ENCODE measurements at places on chromosomes 11 and 22.
A peak's percentile ranks its signal among the peaks of the same experiment; 100 is the strongest.

DNA sequence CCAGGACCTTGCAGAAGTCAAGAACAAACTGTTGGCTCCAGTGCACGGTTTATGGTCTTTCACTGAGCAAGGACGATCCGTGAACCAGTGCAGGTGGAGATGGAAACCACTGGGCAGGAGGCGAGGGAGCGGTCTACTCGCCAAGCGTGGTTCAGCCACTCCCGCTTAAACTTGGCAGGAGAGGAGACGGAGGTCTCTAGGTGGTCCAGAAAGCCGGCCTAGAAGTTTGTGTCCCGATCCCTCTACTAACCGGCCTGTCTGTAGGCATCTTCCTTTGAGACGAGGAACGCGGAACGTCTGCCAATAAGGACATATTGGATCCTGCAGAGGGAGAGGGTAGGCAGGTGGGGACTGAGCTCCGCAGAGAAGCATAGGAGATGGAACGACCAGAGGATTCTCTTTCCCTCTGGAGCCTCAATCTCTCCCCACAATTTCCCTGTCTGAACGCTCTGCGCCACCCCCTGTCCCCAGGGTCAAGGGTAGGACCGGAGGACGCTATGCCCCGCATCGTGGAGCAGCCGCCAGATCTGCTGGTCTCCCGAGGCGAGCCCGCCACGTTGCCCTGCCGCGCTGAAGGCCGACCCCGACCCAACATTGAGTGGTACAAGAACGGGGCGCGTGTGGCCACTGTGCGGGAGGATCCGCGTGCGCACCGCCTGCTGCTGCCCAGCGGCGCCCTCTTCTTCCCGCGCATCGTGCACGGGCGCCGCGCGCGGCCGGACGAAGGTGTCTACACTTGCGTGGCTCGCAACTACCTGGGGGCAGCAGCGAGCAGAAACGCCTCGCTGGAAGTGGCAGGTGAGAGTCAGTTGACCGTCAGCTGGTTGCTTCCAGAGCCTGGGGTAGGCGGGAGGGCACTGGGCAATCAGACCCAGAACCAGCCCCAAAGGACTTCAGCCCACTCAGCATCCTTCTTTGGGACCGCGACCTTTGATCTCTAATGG lies 3.4 kb downstream of the ROBO3 start:
- DNase-seq: no peak

- no peak for DNase-seq
Observed at GRCh38 chr22:35051013-35051535, 14.9 kb upstream of the ISX start.

DNA sequence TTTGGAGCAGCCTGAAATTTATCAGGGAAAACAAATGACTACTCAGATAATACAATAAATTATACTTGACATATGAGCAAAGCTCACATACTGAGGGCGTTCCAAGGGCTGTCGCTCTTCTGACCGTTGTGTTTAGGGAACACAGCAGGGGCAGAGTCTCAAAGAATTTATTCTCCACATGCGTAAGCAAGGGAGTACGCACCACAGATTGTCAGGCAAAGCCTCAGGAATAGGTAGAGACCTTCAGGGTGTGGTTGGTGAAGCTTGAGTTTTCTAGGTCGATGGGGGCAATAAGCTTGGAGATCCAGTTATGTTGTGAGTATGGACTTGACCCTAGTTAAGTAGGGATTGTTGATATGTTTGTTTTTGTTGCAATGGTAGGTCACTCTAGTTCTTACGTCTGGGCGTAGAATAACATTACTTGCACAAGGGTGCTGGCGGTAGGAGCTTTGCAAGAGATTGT lies 830 bp downstream of the ACAT1 start:
- no peak for DNase-seq

- DNase-seq: no peak
Observed at GRCh38 chr22:45830531-45831245, 146.3 kb downstream of the WNT7B start.

DNA sequence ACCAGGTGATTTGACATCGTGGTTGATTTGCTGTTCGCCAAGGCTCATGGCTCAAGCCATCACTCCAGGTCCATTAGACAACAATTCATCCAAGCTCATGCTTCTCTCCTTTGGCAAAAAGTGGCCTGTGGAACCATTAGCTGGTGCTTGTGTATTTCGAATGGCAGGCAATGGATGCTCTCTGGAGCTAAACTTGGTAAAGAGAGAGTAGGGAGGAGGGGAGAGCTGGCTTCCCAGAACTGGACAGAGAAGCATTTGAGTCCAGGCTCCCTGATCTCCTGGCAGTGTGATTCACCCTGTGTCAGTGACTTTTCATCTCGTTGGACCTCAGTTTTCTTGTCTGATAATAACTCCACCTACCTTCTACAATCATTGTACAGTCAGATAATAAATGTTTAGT lies 64.6 kb downstream of the MYO18B start:
- DNase-seq: no peak

DNA sequence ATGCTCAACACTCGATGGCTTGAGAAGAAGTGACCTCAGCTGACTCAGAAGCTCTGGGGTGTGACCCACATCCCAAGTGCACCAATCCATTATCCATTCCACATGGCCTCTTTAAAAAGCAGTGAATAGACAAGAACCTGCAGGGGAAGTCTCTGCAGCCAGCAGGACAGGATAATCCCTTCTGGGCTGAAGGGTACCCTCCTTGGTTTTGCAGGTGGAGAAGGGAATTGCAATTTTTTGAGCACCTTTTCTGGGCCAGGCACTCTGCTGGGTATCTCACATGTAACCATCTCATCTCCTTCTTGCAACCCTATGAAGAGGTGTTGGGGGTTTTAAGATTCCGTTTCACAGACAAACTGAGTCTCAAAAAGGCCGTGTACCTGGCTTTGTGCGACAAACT lies 76.6 kb downstream of the MYO18B start:
- no peak for DNase-seq

DNA sequence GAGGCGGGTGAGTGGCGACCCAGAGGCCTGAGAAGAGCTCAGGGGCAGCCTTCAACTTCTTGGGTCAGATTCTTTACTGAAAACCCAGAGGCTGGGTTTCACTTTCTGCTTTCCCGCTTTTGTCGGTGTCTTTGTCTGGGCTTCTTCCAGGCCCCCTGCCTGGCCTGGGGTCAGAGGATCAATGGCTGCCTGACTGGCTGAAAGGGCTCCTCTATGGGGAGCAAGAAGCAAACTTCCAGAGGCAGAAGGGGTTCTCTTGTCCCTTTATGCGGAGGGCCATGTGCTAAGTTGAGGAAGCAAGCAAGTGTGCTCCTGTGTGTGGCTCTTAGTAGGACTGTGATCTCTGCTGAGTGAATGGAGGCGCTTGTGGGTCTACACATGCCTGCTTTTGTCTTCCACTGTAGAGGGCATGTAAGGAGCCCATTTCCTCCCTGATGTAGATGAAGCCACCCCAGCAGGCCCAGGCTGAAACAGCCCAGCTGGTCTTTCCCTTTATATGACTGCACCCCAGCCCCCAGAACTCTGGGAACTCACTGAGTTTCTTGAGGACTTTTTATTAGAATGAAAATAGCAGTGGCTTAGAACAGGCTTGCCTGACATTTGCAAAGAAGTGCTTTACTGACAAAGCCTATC lies 1.0 kb upstream of the PKNOX2 start:
- no peak for DNase-seq

DNA sequence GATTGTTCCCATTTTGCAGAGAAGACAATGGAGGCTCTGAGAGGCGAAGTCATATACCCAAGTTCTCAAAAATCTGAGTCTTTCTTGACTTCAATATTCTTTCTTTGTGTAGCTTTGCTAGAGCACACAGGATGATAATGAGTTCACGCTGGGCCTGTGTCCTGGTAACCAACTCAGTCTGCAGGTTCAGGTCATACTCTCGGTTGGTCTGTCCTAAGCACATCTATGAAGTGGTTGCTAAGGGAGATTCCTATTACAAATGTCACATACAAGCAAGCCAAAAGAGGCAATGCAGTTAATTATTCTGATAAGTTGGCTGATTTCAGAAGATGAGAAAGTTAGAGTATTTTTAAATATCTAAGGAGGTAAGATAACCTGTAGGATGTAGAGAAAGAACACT lies 481.0 kb downstream of the SOX6 start:
- DNase-seq: no peak

- no peak for DNase-seq
Observed at GRCh38 chr11:71451596-71452198, 1.3 kb upstream of the NADSYN1 start.

DNA sequence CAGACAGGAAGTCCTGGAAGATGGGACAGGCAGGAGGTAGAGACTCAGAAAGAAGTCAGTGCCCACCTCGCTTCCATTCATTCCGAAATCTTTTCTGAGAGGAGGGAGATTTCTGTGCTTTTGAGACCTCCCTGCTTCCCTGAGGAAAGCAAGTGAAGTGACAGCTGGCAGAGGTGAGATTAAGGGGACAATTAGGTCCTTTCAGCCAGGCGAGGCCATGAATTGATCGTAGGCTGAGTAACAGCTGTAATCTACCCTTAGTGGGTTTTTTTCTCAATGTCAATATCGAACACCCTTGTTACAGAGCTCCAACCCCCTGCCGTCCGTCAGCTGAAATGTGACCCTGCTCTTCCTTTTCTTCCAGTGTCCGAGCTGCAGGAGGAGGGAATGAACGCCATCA lies 96.0 kb downstream of the PARVA start:
- no peak for DNase-seq

DNA sequence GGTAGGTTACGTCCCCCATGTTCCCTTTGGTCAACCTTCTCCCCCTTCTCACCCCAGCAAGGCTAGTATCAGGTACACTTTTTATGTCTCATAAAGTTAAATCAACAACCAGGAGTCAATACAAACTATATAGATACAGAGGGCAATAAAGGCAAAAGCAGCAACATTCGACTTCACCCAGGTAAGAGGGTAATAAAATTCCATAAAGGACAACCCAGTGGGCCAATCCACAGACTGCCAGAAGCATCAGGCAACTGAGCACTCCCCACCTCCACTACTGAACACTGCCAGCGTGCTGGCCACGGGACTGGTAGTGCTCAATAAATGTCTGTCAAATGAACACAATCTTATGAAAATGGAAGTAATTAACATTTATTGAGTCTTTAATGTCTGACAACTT lies 5.1 kb upstream of the MS4A18 start:
- no peak for DNase-seq

DNA sequence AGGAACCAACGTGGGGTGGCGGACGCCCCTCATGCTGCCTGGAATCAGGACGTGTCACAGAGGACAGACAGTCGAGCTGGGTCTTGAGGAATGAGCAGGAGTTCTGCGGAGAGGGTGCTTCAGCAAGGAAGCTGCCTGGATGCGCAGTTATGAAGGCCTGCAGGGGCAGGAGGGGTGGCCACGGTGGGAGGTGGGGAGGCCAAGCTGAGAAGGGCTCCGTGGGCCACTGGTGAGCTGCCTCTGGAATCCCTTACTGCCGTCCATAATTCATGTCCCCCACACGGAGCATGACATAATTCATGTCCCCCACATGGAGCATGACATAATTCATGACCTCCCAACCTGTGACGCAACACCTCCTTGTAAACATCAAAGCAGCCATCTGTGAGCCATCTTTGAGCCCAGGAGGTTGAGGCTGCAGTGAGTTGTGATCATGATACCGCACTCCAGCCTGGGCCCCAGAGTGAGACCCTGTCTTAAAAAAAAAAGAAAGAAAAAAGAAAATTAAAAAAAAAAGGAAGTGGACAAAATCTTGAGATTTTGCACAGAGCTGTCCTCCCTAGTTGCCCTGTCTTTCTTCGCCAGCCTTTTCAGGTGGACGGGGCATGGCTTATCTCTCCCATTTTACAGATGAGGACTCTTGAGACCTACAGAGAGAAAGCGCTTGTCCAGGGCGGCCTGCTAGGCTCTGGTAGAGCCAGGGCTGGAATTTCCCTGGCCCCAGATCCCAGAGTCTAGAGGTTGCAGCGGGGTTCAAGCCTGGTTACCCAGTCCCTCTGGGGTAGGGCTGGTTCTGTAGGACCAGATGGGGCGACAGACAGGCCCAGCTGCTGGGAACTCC lies 24.3 kb upstream of the PICK1 start:
- DNase-seq: no peak

GRCh38 chr11:114987186-114987760 lies 308.9 kb downstream of the NXPE2 start:
- DNase-seq: no peak

DNA sequence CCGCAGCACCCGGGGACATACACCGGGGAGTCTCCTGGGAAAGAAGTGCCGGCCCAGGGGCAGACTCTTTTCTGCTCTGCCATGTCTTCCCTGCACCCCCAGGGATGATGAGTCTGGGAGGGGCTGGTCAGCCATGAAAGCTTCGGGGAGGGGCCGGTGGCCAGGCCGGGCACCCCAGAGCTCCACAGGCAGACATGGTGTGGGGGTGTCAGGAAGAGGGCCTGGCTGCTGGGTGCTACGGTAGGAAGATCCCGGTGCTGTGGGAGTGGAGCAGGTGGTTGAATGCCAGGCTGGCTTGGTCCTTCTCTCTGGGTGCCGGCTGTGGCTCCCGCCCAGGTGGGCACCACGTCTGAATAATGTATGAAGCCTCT lies 17.4 kb downstream of the LSP1 start:
- peak; percentile 19 for DNase-seq

GRCh38 chr22:22936915-22937656 lies 49.5 kb downstream of the IGLL5 start:
- DNase-seq: no peak

- no peak for DNase-seq
Observed at GRCh38 chr11:115497303-115497702, 6.9 kb downstream of the CADM1 start.

DNA sequence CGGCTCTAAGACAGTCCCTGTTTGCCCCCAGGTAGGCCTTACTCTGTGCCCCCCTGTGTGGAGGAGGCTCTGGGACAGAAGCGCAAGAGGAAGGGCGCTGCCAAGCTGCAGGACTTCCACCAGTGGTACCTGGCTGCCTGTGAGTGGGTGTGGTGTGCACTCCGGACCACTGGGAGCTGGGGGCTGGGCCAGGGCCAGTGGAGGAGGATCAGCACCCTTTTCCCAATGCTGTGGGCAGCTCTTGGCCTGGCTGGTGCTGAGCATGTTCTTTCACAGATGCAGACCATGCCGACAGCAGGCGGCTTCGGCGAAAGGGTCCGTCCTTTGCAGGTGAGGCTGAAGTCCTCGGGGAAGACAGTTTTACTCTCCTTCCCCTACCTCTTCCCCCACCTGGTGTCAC lies 3.7 kb downstream of the SCO2 start:
- DNase-seq: no peak
